Right ventricle myocardium superior (tissue), 1 donor: ENCODE measurements at places on chromosomes 3 and 15. TPM values are rescaled to one million over a fixed set of nuclear protein-coding genes. Genes with fewer than 3 reads are reported as not detected.

The TRPM1 gene
- not detected for total RNA-seq

The MYRIP gene
- total RNA-seq: 1.6 TPM

The ANKUB1 gene
- not detected for total RNA-seq

The TMIE gene
- total RNA-seq: 1.00 TPM

The FGF12 gene
- 356 TPM for total RNA-seq

The SLC6A11 gene
- not detected for total RNA-seq

The MOBP gene
- not detected for total RNA-seq

The FOXB1 gene
- total RNA-seq: not detected

The PRSS50 gene
- 0.16 TPM for total RNA-seq

The UQCC5 gene
- total RNA-seq: 71.2 TPM

The FETUB gene
- not detected for total RNA-seq

The GPR87 gene
- total RNA-seq: not detected

- no peak for DNase-seq
Observed at GRCh38 chr15:91216000-91216399, 115.9 kb downstream of the SV2B start.

DNA sequence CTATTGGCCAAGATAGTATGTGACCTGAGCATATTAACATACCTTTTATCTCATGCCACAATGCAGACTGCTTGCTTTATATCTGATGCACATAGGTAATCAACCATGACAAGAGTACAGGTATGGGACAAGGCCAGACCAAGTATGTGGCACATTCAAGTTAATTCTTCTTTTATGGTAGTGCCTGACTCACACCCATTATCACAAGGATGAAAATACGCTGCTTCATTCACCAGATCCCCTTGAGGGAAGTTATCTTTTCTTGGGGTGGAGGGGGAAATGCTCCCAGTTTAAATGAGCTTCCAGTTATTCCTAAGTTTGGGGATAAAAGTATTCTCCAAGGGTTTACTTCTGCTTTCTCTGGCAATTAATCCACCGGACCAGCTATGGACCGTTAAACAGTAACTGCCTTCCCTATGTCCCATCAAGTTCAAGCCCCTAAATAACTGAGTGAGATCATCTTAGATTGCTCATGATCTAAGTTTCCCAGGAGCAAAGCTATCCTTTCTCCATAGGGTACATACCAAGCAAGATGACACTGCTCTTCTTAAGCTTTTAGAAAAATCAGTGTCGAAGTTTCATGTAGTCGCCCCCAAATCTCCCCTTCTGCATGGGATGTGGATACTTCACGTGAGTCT, 1.9 kb downstream of the COL8A1 start:
- DNase-seq: no peak

DNA sequence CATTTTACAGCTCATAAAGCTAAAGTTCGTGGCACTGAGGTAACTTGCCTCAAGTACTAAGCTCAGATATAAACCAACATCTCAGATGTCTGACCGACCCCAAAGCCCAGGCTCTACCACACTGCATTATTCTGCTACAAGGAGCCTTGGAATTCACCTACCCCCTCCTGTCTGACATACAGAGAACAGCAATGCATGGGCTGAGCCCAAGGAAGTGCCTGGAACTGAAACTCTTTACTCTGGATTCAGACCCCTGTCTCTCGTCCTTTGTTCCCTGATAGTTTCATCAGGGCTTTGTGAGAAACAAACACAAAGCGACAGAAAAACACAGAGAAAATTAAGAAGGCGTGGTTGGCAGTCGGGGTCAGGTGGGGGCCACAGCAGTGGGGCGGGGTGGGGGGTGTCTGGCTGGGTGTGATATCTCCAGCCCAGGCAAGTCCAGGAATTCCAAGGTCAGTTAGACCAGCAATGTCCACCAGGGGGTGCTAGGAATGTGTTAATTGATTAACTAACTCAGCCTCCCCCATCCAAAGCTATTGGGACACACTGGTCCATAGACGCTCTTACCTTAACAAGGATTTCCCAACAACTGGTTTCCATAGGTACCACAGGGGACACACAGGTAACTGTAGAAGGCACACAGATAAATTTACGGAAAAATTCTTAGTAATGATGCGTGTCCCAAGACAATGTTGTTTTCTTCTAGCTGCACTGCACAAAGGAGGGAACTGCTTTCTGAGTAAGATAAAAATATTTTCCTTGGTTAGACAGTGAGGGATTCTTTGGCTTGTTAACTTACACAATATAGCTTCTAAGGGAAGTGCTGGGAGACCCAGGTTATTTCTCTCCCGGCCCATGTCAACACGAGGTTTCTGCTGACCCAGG, 18.8 kb upstream of the SSUH2 start:
- DNase-seq: peak; percentile 49

GRCh38 chr3:196992461-196993065, 23.9 kb upstream of the PIGZ start:
- no peak for DNase-seq

DNA sequence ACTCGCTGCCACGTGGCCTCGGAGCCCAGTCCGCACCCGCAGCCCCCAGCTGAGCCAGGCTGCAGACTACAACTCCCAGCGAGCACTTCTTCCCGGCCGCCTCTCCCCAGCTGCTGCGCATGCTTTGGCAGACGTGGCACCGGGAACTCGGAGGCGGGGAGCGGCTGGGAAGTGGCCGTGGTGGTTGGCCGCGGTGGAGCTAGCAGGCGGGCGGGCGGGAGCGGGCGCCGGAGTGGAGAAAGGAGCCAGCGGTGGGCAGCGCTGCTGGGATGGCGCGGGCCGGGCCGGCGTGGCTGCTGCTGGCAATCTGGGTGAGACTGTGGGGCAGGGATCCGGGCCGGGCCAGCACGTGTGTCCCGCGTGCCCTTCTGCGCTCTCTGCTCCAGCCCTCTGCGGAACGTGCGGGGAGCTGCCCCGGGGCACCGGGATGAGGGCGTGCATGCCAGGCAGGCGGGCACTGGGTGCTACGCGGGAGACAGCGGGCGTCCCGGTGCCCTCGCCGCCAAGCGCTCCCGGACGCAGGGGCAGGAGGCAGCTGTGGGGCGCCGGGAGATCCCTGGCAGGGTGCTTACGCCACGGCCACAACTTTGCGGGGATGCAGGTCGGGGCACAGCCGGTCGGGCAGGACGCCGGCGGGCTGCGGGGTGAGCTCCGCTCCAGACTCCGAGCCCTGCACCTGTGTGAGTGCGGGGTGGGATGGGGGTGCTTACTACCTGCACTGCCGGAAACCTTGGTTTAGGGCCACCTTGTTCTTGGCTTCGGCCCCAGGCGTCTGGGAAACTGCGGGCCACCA, at the start of gene PDIA5:
Gene PDIA5 (plus strand): TSS at position 130 of the 793 bp plus-strand sequence. CDS start 140 bp downstream, at position 270.
- peak; percentile 95 for DNase-seq

- no peak for DNase-seq
Observed at GRCh38 chr3:141276398-141276797, 44.8 kb downstream of the PXYLP1 start.

- no peak for DNase-seq
Observed at GRCh38 chr3:71854096-71854495, 69.1 kb upstream of the PROK2 start.

DNA sequence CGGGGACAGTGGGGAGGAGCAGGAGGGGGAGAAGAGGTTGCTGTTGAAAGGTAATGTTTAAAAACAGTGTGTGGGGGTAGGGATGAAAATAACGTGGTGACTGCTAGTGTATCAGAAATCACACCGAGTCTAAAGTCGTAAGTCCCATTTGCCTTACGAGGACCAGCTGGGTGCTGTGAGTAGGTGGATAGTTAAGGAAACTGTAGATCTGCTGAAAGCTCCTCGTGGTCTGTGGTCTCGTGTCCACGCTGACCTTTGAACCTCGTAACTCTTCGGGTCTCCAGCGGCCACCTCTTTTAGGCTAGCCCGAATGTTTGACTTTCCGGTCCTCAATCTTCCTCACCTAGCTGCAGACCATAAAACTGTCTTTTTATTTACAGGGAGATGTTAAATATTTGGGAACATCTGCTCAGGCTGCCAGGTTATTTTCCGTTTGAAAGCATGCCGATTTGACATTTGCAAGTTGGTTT, 29.3 kb upstream of the ST3GAL6 start:
- DNase-seq: no peak

GRCh38 chr3:172675441-172676193, 35.2 kb downstream of the NCEH1 start:
- no peak for DNase-seq

- peak; percentile 12 for DNase-seq
Observed at GRCh38 chr15:68666812-68667450, 88.1 kb downstream of the CORO2B start.

DNA sequence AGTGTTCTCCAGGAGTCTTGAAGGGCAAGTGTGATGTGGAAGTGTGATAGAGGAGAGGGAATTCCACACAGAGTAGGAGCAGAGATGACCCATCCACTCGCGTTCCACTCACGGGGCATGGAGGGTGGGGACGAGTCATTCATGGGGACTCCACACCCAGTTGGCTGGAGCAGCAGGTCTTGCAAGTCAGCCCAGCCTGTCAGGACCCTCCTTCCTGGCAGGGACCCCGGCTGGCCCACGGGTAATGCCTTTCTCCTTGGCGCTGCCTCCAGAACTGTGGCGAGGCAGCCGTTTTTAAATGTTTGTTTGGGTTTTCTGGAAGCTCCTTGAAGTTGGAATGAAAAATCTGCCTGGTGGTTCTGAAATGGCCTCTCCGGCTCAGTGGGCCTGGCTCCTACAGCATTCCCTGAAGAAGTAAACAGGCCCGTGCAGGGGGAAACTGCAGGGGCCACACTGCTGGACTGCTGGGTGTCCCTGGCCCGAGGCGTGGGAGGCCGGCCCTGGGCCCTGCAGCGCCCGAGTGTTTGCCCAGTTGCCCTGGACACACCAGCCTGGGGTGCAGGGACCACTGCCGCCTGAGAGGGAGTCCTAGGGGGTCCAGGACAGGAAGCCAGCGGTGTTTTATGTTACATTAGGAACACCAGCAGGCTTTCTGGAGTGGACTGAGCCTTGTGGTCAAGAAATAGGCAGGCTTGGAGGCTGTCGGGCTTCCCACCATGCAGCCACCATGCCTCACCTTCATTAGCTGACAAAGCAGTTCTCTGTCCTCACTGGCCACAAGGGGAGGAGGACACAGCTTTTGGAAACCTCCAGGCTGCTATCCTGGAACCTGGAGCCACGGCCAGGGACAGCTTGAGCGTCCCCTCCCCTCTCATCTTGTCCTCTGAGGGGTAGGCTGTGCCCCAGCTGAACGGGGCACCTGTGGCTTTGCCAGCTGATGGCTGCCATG, 61.3 kb downstream of the CEMIP start:
- no peak for DNase-seq

- no peak for DNase-seq
Observed at GRCh38 chr3:159866201-159866746, 122.4 kb upstream of the IL12A start.

- DNase-seq: no peak
Observed at GRCh38 chr15:67173786-67174185, 80.7 kb downstream of the AAGAB start.

DNA sequence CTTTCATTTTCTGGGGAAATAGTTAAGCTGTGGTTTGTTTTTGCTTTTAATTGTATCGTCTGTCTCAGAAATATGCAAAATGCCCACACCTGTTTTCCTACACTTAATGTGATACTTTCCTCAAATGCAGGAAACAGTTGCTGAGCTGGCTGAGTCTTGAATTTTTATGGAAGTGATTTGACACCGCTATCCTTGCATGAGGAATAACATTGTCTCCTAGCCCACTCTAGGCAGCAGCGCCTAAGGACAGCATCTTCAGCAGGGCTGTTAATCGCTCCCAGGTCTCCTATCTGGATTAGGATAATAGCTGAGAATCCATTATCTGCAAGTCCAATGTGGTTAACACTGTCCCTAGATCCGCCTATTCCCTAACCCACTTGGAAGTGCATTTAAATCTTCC, 132.6 kb upstream of the NR2E3 start:
- no peak for DNase-seq

DNA sequence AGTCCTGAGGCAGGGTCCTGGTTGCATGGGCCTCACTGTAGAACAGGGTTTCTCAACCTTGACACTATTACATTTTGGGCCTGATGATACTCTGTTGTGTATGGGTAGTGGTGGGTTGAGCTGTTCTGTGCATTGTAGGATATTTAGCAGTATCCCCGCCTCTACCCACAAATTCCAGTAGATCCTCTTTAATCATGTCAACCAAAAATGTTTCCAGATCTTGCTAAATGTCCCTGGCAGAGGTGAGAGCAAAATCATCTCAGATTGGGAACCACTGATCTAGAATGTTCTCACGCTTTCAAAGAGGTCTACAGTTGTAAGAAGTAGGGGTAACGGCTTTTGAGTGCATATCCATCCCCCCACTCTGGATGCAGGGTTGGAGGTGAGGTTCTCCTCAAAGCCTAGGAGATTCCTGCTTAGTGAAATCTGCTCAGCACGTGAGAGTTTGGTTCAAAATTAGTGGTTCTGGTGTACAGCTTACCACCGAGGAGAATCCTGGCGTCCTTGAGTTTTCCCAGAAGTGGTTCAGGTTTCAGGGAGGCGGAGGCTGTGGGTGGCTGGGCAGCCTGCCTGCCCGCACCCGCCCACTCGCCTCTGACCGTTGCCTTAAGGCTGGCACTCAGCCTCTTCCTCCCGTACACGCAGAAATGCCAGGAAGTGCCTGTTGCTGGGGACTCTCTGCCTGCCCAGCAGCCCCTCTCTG, 5.3 kb downstream of the ACVR2B start:
- peak; percentile 63 for DNase-seq

DNA sequence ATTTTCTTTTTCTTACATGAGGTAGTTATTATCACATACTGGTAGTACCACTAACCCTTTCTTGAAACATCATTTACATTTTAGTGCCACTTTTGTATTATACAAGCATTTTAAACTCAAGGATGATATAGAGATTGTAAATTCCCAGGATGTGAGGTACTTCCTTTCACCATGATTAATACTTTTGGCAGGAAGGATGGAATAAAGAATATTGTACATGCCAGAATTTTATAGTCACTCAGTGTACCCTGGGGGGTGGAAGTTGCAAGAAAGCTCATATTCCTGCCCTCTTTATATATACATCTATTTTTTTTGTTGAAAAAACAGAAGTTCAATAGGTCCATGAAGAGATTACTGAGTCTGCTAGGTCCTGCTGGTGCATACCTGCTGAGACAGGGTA, 141.0 kb upstream of the PLSCR5 start:
- no peak for DNase-seq

DNA sequence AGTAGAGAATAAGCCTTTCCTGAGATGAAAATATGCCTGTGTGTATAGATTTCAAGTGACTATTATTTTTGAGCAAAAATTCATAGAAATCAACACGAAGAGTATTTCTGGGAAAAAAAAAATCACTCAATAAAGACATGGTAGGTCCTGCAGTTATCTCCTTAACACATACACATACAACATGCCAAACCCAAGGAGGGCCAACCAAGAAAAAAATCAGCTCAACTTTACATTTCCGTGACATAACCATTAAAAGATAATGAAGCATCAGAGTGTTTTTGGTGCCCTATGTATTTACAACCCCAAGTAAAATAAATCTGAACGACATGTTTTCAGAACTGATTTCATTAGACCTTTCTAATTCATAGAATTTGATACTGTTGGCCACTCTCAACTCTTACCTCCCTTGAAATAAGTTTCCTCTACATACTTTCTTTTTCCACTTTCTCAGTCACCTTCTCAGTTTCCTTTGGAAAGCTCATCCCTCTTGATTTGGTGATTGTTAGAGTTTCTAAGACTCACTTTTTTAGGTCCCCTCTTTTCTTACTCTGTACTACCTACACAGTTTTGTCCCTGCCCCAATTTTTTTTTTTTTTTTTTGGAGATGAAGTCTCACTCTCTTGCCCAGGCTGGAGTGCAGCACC, 162.3 kb downstream of the TBL1XR1 start:
- no peak for DNase-seq

GRCh38 chr3:157042226-157042625, 117.7 kb downstream of the CCNL1 start:
- DNase-seq: no peak

- DNase-seq: peak; percentile 82
Observed at GRCh38 chr15:40857601-40858341, 13.9 kb downstream of the SPINT1 start.

- DNase-seq: no peak
Observed at GRCh38 chr3:65473736-65474135, 565.0 kb downstream of the MAGI1 start.
